Stimulated activated CD4-positive, alpha-beta T cell treated with anti-CD3 and anti-CD28 coated beads, Interleukin-4, amount 100 ng/mL, for 24 hours (primary cell): ENCODE measurements at places on chromosomes 16 and 17.

GRCh38 chr17:33697557-33697956 lies 404.5 kb upstream of the ASIC2 start:
- no peak for DNase-seq

GRCh38 chr17:77451894-77452852 lies 311.4 kb downstream of the SEC14L1 start:
- peak; percentile 56 for DNase-seq

DNA sequence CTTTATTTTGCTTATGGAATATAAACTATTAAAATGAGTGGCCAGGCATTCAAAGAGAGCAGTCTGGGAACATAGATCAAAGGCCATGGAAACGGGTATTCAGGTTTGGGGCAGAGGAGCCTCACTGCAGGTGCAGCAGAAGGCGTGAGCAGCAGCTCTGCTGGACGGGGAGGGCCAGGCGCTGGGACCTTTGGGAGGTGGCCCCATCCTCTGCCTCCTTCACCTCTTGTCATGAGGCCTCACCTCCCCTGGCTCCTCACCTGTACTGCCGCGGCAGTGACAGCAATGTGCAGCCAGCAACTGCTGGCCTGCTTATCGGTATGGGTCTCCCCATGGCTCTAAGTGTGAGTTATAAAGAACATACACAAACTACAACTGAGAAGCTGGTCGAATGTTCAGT lies 109.4 kb downstream of the CDK5R1 start:
- DNase-seq = no peak

GRCh38 chr16:678858-679813 lies 1.1 kb upstream of the STUB1 start:
- DNase-seq = peak; percentile 55
